ENCODE measurements at places on chromosomes 11 and 22. TPM values are rescaled to one million over a fixed set of nuclear protein-coding genes. Genes with fewer than 3 reads are reported as not detected.
A peak's percentile ranks its signal among the peaks of the same experiment; 100 is the strongest.

The SLC22A6 gene
- total RNA-seq, result not detected

DNA sequence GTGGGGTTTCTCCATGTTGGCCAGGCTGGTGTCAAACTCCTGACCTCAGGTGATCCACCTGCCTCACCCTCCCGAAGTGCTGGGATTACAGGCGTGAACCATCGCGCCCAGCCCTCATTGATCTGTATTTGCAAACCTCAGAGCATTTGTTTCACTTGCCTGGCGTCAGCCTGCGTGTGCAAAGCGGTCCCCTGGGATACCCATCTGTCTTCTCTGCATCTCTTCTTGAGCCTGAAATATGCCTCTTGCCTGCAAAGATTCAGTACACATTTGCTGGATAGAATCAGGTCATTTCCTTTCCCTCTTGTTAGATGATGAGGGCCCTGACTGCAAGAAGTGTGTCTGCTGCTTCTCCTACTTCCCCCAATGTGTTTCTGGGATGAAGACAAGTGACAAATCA lies 1291.0 kb downstream of the TBC1D22A start:
- no peaks in the 10 kb centered on the region for H3K4me1 ChIP-seq
- no peak overlapping the region for H3K27ac ChIP-seq
- H3K36me3 ChIP-seq, result no peaks in the 10 kb centered on the region
- DNase-seq, result no peak
- no peak overlapping the region for H3K4me3 ChIP-seq

The PICK1 gene
- 29.9 TPM for total RNA-seq

The CYTH4 gene
- 219 TPM for total RNA-seq

GRCh38 chr22:49849161-49850020 lies 4.3 kb upstream of the ZBED4 start:
- no peak overlapping the region for H3K27ac ChIP-seq
- H3K36me3 ChIP-seq, result no peaks in the 10 kb centered on the region
- H3K4me1 ChIP-seq, result peaks cover 35% of the 10 kb centered on the region
- DNase-seq, result peak; percentile 43

The OR2AG2 gene
- total RNA-seq, result not detected

GRCh38 chr11:70415191-70415590 lies 16.9 kb downstream of the CTTN start:
- peaks cover 4% of the 10 kb centered on the region for H3K4me1 ChIP-seq
- no peaks in the 10 kb centered on the region for H3K36me3 ChIP-seq
- DNase-seq, result no peak
- H3K4me3 ChIP-seq, result no peak overlapping the region
- no peak overlapping the region for H3K27ac ChIP-seq

The ALG12 gene
- total RNA-seq, result 17.2 TPM

- no peaks in the 10 kb centered on the region for H3K36me3 ChIP-seq
- peaks cover 9% of the 10 kb centered on the region for H3K4me1 ChIP-seq
- H3K27me3 ChIP-seq, result peaks cover 5% of the 10 kb centered on the region
- H3K27ac ChIP-seq, result no peak overlapping the region
- H3K4me3 ChIP-seq, result peak overlapping the region; percentile 21
Observed at GRCh38 chr11:35943309-35943708, 553 bp upstream of the LDLRAD3 start.

- no peak overlapping the region for H3K27ac ChIP-seq
- H3K4me3 ChIP-seq, result no peak overlapping the region
- H3K27me3 ChIP-seq, result no peaks in the 10 kb centered on the region
Observed at GRCh38 chr11:68946416-68947090, 34.2 kb downstream of the MRGPRD start.

The APOBEC3B gene
- total RNA-seq, result 2.2 TPM

DNA sequence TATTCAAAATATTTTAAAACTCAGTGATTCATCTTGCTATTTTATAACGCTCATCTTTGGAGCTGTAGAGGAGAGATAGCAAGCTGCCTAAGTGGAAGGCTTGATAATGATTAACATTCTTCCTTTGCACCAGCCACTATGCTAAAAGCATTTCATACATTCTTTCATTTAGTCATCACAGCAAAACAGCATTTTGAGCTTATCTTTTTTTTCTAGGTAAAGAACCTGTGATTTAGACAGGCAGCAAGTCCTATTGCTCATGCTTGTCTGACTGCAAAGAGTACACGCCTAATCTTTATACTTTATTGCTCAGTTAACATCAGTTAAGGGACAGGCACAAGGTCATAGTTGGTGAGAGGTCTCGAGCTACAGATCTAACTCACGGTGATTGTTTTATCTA lies 713.1 kb upstream of the ARHGAP42 start:
- no peak overlapping the region for H3K4me3 ChIP-seq
- no peaks in the 10 kb centered on the region for H3K36me3 ChIP-seq
- DNase-seq, result no peak
- no peaks in the 10 kb centered on the region for H3K4me1 ChIP-seq

DNA sequence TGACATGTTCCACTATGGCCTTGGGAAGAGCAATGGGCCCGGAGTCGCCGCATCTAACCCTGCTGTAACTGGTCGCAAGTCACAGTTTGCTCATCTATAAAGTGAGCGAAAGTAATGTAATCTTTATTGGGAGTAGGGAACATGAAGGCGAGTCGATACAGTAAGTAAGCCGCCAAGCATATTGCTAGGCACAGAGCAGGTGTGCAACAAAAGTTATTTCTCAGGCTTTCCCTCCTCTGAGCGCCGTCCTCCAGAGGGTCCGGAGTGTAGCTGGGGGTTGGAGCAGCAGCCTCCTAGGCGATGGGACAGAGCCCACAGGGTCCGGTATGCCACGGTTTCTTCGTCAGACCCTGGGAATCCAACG lies 343 bp upstream of the SPON1 start:
- H3K27me3 ChIP-seq, result peaks cover 31% of the 10 kb centered on the region
- H3K27ac ChIP-seq, result no peak overlapping the region
- H3K36me3 ChIP-seq, result no peaks in the 10 kb centered on the region
- H3K4me1 ChIP-seq, result peaks cover 17% of the 10 kb centered on the region
- H3K4me3 ChIP-seq, result no peak overlapping the region

- H3K4me1 ChIP-seq, result peaks cover 30% of the 10 kb centered on the region
- no peaks in the 10 kb centered on the region for H3K36me3 ChIP-seq
- peaks cover 3% of the 10 kb centered on the region for H3K27me3 ChIP-seq
- H3K27ac ChIP-seq, result no peak overlapping the region
- no peak for DNase-seq
Observed at GRCh38 chr11:119377961-119378667, 3.4 kb downstream of the USP2 start.

- peak overlapping the region; percentile 51 for H3K27ac ChIP-seq
- peak; percentile 68 for DNase-seq
- peak overlapping the region; percentile 55 for H3K4me3 ChIP-seq
- H3K4me1 ChIP-seq, result peaks cover 42% of the 10 kb centered on the region
Observed at GRCh38 chr22:49826603-49827270, 936 bp downstream of the BRD1 start.

GRCh38 chr22:25875461-25875860 lies 133.5 kb downstream of the MYO18B start:
- no peak overlapping the region for H3K4me3 ChIP-seq
- no peaks in the 10 kb centered on the region for H3K4me1 ChIP-seq
- no peaks in the 10 kb centered on the region for H3K27me3 ChIP-seq
- no peak for DNase-seq
- H3K36me3 ChIP-seq, result no peaks in the 10 kb centered on the region

The TMPRSS5 gene
- 0.60 TPM for total RNA-seq

- H3K27ac ChIP-seq, result no peak overlapping the region
- DNase-seq, result no peak
- H3K27me3 ChIP-seq, result no peaks in the 10 kb centered on the region
Observed at GRCh38 chr11:65236194-65237059, 25.3 kb upstream of the POLA2 start.

- peaks cover 3% of the 10 kb centered on the region for H3K4me1 ChIP-seq
- no peak for DNase-seq
- no peak overlapping the region for H3K4me3 ChIP-seq
- no peaks in the 10 kb centered on the region for H3K27me3 ChIP-seq
- H3K36me3 ChIP-seq, result no peaks in the 10 kb centered on the region
Observed at GRCh38 chr11:121884626-121885025, 231.4 kb downstream of the BLID start.

The NADSYN1 gene
- total RNA-seq, result 134 TPM

The TKFC gene
- total RNA-seq, result 32.9 TPM

GRCh38 chr11:67639438-67639859 lies at the start of gene TBX10:
Gene TBX10 (minus strand): TSS chr11:67639763. CDS start chr11:67639472, 291 bp downstream.
- no peak within 1 kb of the TSS for H3K27ac ChIP-seq
- no peaks in the 10 kb centered on the region for H3K27me3 ChIP-seq
- peaks cover 4% of the 10 kb centered on the region for H3K4me1 ChIP-seq
- no peak for DNase-seq
- no peak within 1 kb of the TSS for H3K4me3 ChIP-seq

DNA sequence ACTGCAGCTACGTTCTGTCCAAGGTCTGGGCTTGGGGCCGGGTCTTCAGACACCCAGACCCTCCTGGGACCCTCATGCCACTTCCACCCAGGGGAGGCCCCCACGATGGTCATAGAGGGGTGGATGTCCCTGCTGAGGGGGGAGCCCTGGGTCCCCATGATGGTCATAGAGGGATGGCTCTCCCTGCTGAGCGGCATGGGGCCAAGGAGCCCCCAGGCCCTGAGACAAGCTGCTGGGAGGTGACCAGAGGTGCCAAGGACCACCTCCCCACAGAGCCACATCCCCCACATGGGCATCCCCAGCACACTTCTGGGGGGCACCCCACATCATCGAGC lies 7.2 kb downstream of the MUC5B start:
- no peak for DNase-seq
- H3K27ac ChIP-seq, result no peak overlapping the region
- H3K36me3 ChIP-seq, result no peaks in the 10 kb centered on the region
- H3K27me3 ChIP-seq, result no peaks in the 10 kb centered on the region

The ABTB2 gene
- 1.1 TPM for total RNA-seq

The OR6A2 gene
- total RNA-seq, result not detected

- no peak for DNase-seq
- no peak overlapping the region for H3K4me3 ChIP-seq
- H3K27ac ChIP-seq, result no peak overlapping the region
- H3K4me1 ChIP-seq, result no peaks in the 10 kb centered on the region
- H3K36me3 ChIP-seq, result no peaks in the 10 kb centered on the region
- no peaks in the 10 kb centered on the region for H3K27me3 ChIP-seq
Observed at GRCh38 chr11:75996523-75997442, 181.8 kb downstream of the UVRAG start.

GRCh38 chr11:32108576-32108975 lies 17.7 kb downstream of the RCN1 start:
- no peaks in the 10 kb centered on the region for H3K27me3 ChIP-seq
- peaks cover 13% of the 10 kb centered on the region for H3K36me3 ChIP-seq
- DNase-seq, result no peak
- H3K27ac ChIP-seq, result no peak overlapping the region
- H3K4me1 ChIP-seq, result no peaks in the 10 kb centered on the region

- no peaks in the 10 kb centered on the region for H3K27me3 ChIP-seq
- no peak overlapping the region for H3K4me3 ChIP-seq
- H3K4me1 ChIP-seq, result no peaks in the 10 kb centered on the region
- H3K27ac ChIP-seq, result no peak overlapping the region
Observed at GRCh38 chr11:113176599-113177360, 137.6 kb upstream of the TTC12 start.

GRCh38 chr11:126098204-126098769 lies 35.6 kb upstream of the CDON start:
- no peak overlapping the region for H3K27ac ChIP-seq
- H3K36me3 ChIP-seq, result no peaks in the 10 kb centered on the region
- H3K4me1 ChIP-seq, result no peaks in the 10 kb centered on the region
- no peak for DNase-seq
- H3K27me3 ChIP-seq, result no peaks in the 10 kb centered on the region

The UBQLN3 gene
- total RNA-seq, result not detected

The ADAMTS15 gene
- 0.20 TPM for total RNA-seq

The MGAT3 gene
- total RNA-seq, result 0.09 TPM

The GRK3 gene
- 2.2 TPM for total RNA-seq
